ENCODE measurements at places on chromosomes 1 and 21.
A peak's percentile ranks its signal among the peaks of the same experiment; 100 is the strongest.

- DNase-seq, result no peak
These were observed 28.5 kb downstream of the LRRC8B start for GRCh38 chr1:89553157-89553556.

- DNase-seq, result peak; percentile 86
These were observed 5.3 kb downstream of the FCER1A start for GRCh38 chr1:159307346-159308020.

GRCh38 chr21:33078907-33079582 lies 9.1 kb downstream of the OLIG1 start:
- DNase-seq, result peak; percentile 90

DNA sequence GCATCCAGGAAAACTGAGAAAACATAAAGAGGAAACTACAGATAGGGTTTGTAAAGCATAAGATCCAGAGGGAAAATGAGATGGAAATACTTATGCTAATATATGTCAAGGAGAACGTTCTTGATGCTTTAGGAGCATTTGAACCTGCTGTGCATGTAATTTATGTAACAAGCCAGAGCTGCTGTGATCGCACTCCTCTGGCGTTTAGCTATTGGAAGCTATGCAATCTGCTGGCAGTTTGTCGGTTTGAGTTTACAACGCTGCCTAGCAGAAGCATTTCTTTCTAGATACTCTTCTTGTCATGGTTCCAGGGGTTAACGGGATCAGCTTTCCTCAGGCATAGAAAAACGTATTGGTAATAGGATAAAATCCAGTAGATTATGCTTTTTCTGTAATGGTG lies 182.7 kb downstream of the KCNH1 start:
- DNase-seq, result no peak

DNA sequence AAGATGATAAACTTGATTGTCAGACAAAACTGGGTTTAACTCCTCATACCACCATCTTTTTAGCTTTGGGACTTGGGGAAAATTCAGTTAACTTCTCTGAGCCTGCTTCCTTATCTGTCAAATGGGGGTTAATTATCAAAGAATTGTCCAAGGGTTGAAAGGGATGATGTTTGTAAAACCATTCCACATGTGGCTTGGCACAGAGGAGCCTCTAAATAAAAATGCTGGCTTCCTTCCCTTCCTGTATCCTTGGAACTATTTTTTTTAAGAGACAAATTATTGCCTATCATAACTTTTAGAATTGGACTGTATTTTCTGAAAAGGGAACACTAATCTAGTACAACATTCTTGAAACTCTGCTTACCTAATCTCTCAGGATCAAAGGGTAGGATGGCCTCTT lies 143.4 kb upstream of the USP24 start:
- DNase-seq, result no peak

GRCh38 chr1:111592389-111593361 lies 26.9 kb upstream of the RAP1A start:
- peak; percentile 86 for DNase-seq

DNA sequence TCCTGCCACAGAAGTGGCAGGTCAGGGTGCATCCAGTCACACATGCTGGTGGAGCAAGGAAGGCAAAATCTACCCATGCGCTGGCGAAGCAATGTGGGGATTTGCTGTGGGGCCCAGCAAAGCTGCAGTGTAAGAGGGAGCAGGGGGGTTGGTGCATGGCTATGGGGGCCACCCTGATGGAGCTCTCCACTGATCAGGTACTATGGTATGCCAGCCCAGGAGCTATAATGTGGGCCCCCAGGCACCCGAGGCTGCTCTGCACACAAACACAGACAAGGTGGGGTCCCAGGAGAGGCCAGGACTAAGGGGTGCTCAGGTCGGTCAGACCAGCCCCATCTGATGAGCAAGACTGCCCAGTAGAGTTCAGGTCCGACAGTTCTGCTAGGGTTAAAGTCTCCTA lies 213.5 kb downstream of the ZC3H11B start:
- DNase-seq, result no peak

DNA sequence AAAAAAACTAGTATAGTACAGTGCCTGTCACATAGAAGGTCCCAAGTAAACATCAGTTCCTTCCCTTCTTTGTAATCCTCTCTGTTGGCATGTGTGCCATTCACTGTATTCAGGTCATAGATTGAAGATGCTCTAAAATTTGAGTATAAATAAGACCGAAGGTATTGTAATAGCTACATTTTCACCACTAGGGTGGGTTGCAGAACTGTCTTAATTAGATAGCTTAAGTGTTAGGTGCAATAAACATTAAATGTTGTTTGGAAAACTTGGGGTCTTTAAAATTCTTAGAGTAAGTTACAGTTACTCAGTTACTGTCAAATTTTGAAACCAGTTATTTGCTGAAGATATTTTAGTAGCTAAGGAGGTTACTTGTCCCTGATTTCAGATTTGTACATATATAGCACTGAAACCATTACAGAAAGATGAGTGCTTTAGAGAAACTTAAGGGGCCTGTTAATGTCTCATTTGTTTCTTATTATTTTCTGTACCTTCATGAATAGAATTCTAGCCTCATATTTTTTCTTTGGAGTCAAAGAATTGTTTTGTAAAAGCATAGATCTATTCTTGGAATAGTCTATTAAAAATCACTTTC lies 24.3 kb downstream of the PER3 start:
- DNase-seq, result peak; percentile 57

- no peak for DNase-seq
These were observed 110.9 kb upstream of the IFFO2 start for GRCh38 chr1:19067182-19067911.

DNA sequence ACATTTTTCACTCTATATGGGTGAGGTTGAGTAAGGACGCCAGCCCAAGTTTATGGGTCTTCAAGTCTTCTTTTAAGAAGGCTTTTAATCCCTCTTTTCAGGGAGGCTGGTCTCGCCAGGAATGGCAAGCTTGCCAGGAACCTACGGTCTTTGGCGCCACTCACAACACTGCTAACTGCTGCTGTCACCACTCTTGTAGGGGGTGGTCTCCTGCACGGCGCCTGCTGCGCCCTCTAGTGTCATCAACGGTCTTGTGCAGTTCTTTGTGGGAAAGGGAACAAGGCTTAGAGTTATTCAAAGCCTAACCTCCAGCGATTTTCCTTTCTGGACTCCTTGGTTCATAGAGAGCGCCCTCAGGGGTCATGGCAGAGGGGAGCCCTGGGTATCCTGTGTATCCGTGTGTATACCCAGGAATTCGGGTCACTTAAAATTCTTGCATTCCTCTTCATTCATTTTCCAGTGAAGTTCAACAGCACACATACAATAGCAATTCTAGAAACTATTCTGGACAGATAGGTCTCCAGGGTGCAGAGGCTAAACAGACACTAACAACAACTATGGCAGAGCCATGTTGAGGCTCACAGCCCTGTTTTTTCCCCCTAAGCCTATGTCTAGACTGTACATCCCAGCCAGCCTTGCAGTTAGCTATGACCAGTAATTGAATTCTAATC lies 392.8 kb upstream of the CAMK1G start:
- peak; percentile 20 for DNase-seq

DNA sequence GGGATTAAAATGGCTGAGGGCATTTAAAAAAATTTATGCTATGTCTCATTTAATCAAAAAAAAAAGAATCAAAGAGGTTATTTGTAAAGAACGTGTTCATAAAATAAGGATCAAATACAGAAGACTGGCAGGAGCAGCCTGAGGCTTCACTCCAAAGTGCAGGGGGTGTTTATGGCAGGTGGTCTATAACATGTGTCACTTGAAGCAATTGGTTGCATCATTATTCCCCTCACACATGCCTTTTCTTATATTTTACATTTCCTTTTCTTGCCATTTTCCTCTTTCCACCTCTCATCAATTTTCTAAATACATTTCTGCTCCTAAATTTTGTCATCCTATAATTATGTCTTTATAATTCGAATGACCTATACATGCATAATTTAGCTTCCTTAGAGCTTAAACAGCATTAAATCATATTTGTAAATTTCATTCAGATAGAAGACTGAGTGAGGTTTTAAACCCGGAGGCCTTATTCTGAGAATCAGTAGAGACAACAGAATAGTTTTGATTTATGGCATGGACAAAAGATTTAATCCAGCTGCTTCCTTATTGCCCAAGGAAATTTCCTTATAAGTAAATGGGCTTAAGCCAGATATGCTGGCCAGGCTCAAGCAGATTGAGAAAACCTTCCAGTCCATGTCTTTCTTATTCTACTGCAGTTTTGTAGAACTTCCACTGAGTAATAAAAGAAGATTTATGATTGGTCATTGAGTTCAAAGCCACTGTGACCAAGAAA lies 322.8 kb downstream of the TGFB2 start:
- no peak for DNase-seq

DNA sequence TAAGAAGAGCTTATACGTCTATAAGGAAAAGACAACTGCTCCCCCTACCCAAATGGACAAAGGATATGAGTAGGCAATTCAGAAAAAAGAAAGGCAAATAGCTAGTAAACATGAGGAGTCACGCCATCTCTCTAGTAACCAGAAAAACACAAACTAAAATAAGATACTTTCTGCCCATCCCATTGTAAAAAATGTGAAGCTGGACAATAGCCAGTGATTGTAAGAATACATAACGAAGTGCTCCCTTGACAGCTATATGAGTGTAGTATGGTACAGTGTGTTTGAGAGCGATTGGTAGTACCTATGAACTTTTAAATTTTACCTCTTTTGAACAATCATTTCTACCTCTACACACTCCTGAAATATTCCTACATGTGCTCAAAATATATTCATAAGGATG lies 7.5 kb upstream of the GJA8 start:
- DNase-seq, result no peak

- DNase-seq, result no peak
These were observed 300.0 kb downstream of the RRAGC start for GRCh38 chr1:38559446-38560165.

GRCh38 chr1:71371581-71371980 lies 290.7 kb upstream of the ZRANB2 start:
- DNase-seq, result no peak

GRCh38 chr1:159580340-159580739 lies 7.3 kb upstream of the APCS start:
- DNase-seq, result no peak

GRCh38 chr1:166956057-166956850 lies 19.1 kb downstream of the ILDR2 start:
- DNase-seq, result peak; percentile 15

GRCh38 chr1:247998811-247999210 lies 14.6 kb upstream of the OR2L5 start:
- DNase-seq, result peak; percentile 82

GRCh38 chr1:240575981-240576662 lies 35.8 kb downstream of the GREM2 start:
- peak; percentile 2 for DNase-seq

- DNase-seq, result no peak
These were observed 55.7 kb downstream of the ADGRL4 start for GRCh38 chr1:78950826-78951225.

GRCh38 chr1:241202401-241202800 lies 154.6 kb downstream of the RGS7 start:
- DNase-seq, result no peak

GRCh38 chr1:229091721-229092136 lies 179.2 kb upstream of the RAB4A start:
- no peak for DNase-seq

GRCh38 chr1:175808999-175809398 lies 65.6 kb upstream of the TNR start:
- peak; percentile 39 for DNase-seq

GRCh38 chr21:36929622-36930021 lies 36.8 kb downstream of the HLCS start:
- DNase-seq, result no peak

DNA sequence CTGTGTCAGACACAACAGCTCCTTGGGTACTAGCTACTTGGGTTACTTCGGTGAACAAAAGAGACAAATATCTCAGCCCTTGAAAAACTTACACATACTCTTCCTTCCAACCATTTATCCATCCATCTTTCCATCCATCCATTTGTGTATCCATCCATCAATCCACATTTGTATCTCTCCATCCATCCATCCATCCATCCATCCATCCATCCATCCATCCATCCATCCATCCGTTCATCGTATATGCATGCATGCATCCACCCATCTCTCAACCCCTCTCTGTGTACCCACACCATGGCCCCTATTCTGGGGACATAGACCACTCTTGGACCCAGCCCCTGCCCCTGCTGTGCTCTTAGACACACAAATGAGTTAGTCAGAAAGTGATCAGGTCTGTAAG lies 40.2 kb downstream of the FAAH start:
- no peak for DNase-seq

GRCh38 chr1:212544110-212544509 lies 64.5 kb upstream of the ATF3 start:
- DNase-seq, result no peak

DNA sequence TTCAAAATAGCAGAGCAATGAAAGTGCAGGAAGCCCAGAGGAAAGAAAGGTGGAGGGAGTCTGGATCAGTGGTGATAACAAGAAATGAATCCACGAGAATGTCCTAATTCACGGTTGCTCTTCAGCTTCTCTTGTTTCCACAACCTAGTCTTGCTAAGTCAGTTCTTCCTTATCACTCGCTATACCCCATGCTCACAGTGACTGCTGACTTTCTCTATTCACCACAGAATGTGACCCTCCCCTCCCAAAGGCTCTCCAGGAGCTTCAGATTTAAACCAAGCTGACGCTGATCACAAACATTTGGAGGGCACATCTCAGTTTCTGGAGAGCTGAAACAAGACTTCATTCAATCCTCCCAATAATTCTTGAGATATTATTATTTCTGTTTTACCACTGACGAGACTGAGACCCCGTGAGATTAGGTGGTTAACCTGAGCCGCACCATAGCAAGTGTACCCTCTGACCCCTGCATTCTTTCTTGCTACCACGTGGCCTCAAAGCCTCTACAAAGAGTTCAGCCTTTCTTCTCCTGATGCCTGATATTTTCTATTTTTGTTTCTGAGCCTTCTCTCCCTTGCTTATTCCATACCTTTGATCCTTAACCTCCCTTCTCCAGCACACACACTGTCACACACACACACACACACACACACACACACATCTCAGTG lies 10.7 kb upstream of the CCN1 start:
- no peak for DNase-seq

DNA sequence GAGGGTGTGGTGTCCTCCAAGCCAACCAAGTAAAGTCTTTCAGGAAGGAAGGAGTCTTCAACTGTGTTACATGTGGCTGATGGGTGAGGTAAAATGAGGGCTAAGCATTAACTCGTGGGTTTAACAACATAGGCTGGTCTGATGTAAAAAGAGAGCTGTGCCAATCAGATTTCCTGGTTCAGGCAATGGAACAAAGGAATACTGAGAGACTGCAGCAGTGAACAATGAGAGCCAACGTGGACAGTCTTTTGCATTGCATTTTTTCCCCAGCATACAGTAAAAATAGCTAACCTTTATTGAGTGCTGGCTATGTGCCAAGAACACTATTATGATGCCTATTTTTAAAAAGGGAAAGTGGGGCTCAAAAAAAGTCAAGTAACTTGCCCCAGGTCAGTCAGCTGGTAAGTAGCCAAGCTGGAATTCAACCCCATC lies 31.1 kb downstream of the DLGAP3 start:
- DNase-seq, result no peak

- no peak for DNase-seq
These were observed 54.8 kb upstream of the CNTN2 start for GRCh38 chr1:204988196-204988595.

DNA sequence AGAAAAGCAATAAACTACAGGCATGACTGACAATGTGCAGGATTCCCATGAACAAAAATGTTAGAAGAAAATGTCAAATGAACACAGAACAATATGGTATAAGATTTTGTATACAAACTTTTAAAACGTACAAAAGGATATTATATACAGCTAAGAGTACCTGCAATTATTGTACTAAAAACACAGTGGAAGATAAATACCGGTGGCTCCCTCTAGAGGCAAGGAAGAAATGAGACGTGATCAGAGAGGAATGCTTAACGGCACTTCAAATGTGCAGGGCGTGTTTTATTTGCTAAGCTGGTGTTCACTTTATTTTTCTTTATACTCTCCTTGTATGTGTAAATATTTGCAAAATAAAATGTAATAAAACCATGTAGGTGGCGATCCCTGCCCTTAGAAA lies 191.8 kb upstream of the SAMSN1 start:
- DNase-seq, result peak; percentile 83
